ENCODE measurements at places on chromosomes 16 and 17.
A peak's percentile ranks its signal among the peaks of the same experiment; 100 is the strongest.

DNA sequence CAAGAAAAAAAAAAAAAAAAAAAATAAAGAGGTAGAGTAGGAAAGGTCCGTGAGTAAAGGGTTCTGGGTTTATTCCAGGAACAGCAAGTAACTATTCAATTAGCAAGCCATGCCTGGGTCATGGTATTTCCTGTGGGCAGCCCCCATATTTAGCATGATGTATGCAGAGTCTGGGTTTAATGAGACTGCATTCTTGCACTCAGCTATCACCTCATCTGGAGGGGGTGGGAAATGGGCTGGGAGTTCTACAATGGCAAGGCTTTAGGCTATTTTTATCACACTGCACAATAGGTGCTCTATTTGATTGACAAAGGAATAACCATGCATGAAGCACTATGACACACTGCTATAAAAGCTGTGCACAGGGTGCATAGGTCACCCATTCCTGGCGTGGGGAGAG lies 104.0 kb upstream of the CCL2 start:
- DNase-seq: no peak

DNA sequence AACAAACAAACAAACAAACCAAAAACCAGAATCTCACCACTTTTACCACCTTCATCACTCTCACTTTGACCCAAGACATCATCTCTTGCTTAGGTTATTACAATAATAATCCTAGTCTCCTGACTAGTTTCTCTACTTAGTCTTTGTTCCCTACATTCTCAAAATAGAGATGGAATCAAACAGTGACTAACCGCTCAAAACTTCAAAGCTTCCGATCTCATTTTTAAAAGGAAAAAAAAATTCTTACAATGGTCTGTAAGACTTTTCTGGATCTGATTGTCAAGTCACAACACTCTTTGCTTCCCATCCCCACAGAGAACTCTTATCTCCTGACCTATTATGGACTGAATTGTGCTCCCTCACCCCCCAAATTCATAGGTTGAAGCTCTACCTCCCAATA lies 60.9 kb downstream of the SPAG9 start:
- no peak for DNase-seq

DNA sequence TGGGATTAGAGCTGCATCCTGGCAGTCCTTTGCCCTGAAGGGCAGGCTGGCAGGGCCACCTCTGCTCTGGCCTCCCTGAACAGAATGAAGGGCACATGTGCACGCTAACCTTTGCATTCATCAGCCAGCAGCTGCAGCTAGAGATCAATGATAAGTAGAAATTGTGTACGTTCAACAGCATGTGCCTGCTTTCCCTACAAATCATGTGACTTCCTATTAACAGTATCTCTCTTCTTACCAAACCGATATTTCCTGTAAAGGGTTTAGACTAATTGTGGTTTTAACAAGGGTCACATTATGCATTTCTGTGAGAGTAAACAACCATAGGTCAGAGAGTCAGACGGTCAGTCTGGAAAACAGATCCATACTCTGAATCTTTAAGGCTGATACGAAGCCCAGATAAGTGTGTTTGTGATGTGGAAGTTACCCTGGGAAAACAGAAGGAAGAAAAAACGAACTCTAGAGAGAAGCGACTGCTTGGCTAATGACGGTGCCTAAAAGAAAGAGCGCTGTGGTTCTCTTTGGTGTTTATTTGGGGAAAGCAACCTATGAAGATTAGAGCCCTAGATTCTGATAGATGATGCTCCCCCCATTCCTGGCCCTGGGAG lies 219.4 kb downstream of the MAF start:
- no peak for DNase-seq

GRCh38 chr17:48505788-48506187 lies 25.0 kb downstream of the HOXB1 start:
- peak; percentile 71 for DNase-seq

GRCh38 chr16:54480429-54480828 lies 193.8 kb upstream of the IRX3 start:
- no peak for DNase-seq

DNA sequence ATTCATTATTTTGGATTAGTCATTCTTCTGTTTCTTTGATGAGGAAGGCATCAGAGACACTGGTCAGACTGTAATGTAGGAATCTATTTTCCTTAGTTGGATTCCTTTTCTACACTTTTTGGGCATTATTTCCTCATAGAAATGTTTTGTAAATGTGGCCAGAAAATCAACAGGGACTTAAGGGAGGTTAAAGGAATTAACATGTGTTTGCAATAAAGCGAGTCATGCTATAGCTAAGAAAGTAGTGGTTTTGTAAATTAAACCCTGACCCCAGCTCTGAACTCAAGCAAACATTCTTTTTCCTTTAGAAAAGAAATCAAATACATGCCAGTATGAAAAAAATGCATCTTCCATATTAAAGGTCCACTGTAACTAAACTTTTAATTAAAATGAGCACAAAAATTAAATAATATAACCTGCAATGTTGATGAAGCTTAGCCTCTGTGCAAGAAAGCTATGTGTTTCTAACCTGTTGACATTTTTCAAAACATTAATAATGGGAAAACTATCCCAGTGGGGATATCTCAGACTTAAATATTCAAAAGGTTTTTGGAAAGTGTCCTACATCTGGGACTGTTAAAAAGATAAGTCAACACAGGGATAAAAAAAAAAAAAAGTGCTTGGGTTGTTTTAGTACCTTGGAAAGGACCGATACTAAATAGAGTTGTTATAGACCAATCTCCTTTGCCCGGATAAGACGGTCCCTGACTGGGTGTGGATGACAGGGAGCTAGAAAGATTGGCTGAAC lies 428.0 kb downstream of the CA10 start:
- DNase-seq: no peak

DNA sequence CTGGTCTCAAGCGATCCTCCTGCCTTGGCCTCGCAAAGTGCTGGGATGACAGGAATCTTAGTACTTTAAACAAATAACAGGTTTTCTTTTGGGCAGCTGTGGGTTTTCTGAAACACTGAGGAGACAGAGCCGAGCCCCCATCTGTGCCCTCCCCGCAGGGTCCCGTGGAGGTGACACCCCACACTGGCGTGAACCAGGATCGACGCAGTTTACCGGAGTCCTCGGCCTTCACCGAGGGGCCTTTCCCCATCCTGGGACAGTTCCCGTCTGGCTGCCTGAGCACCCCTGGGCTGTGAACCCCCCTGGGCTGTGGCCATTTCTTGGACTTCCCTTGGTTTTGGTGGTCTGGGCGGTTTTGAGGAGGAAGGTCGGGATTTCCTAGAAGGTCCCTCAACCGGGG lies 15.3 kb upstream of the GNG13 start:
- no peak for DNase-seq

DNA sequence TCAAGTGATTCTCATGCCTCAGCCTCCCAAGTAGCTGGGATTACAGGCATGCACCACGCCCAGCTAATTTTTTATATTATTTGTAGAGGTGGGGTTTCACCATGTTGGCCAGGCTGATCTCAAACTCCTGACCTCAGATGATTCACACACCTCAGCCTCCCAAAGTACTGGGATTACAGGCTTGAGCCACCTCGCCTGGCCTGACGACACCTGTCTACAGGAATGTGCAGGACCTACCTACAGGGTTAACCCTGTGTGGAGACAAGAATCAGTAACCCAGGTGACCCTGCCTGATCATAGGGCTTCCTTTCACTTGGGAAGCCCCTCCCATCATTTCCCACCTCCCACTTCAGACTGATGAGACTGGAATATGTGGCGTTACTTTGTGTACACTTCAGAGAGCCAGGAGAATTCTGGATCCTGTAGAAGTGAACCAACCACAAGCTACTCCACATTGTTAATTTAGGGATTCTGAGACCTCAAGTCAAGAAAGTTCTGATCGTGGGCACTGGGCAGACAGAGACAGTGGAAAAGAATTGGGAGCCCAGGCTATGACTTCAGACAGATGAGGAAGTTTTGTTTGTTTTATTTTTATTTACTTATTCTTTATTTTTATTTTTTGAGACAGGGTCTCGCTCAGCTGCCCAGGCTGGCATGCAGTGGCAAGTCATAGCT lies 5.7 kb upstream of the MILR1 start:
- no peak for DNase-seq

DNA sequence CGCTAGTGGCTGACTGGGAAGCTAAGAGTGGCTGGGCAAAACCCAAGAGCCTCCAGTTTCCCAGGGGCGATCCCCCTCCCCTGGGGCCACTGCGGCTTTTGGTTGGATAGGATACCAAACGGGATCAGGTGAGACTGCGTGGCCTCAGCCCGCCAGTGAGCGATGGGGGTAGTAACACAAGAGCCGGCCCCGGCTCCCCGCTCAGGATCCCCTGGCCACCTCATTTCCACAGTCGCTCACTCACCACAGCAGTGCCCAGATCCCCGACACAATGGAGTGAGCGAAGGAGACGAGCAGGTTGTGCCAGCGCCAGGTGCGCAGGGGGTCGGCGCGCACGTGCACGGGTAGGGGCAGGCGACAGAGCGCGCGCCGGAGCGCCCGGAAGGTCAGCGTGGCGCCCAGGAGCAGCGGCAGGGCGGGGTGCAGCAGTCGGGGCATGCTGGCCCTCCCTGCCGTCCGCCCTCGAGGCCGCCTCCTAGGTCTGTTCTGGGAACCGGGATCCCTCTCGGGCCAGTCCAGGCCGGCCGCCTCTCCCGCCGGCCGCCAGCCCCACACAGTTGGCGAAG lies 290 bp downstream of the TLCD1 start:
- DNase-seq: no peak

Measured in glomerular endothelial cell (primary cell).